Activated naive CD8-positive, alpha-beta T cell treated with anti-CD3 and anti-CD28 coated beads, Interleukin-2, amount 50 U/mL, for 24 hours (primary cell): ENCODE measurements at places on chromosomes 11 and 22.
A peak's percentile ranks its signal among the peaks of the same experiment; 100 is the strongest.

DNA sequence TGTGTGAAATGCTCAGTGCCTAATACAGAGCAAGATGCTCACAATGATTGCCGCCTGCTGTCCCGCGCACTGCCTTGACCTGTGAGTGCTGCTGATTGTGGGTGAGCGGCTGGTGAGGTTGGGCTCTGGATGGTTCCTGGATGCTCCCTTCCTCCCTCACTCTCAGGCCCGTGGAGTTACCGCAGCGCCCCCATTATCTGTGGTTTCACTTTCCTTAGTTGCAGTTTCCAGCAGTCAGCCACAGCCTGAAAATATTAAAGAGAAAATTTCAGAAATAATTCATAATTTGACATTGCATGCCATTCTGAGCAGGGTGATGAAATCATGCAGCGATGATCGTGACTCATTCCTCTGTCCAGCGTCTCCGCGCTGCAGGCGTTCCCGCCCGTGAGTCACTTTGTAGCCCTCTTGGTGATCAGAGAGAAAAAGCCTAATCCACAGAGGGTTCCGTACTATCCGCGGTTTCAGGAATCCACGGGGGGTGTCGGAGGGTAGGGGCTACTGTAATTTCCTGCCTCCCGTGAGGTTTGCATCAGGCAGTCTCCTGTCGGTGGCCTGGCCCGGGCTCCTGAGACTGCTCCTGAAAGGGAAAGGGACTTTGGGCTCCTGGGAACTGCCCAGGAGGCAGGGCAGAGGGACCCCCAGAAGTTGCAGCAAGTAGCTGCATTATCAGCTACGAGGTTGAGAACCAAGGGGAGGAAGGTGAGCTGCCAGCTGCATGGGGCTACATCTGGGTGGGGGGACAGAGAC is 10.6 kb downstream of the RPL3 start:
- DNase-seq, result no peak

GRCh38 chr11:12813371-12814225 is 139.4 kb downstream of the TEAD1 start:
- no peak for DNase-seq

GRCh38 chr11:14902650-14903350 is 10.8 kb upstream of the CYP2R1 start:
- DNase-seq, result no peak

- no peak for DNase-seq
Observed at GRCh38 chr11:27433742-27434141, 38.8 kb downstream of the LGR4 start.

DNA sequence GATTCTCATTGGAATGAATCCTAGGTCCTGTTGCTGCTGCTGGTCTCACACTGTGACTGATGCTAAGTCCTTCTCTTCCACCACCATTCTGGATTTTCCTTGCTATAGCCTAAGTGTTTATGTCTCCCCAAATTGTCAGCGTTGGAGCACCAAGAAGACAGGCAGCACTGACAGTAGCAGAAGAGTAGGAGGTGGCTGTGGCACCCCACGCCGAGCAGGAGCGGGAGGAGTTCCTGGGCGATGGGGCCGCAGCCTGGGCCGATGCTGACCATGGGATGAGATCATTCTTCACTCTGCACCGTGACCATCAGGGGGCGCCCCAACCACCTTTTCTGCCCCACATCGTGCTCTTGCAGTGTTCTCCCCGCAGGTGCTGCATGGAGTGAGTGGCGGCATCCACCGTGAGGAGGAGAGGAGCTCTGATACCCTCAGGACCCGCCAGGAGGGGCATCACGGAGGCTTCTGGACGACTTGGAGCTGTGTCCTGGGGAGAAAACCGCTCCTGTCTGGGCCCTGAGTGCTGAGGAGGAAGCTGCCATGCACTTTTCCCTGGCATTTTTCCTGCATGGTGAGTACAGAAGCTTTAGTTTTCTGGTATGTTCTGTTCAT is 57.0 kb downstream of the LRRC74B start:
- DNase-seq, result peak; percentile 88

GRCh38 chr11:88544656-88545280 is 207.2 kb upstream of the CTSC start:
- no peak for DNase-seq

- DNase-seq, result no peak
Observed at GRCh38 chr11:12886508-12886907, 122.6 kb upstream of the RASSF10 start.

- no peak for DNase-seq
Observed at GRCh38 chr22:35443338-35443737, 43.4 kb downstream of the MCM5 start.

DNA sequence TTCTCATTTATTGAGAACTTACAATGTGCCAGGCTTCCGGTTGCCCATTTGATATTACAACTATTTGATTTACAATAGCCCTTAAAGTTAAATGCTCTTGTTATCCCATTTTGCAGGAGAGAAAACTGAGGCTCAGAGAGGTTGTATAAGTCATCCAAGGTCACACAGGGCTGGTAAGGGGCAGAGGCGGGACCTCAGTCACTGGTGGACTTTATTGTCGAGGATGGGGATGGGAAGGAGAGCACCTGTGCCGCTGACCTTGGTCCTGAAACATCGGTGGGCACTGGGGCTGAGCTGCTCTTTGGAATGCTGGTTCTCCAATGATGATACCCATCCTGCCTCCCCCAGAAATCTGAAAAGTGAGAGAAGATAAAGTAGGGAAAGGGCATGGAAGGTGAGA is 265.4 kb downstream of the MIAT start:
- no peak for DNase-seq

- no peak for DNase-seq
Observed at GRCh38 chr22:44876921-44877320, 124.5 kb downstream of the ARHGAP8 start.

- no peak for DNase-seq
Observed at GRCh38 chr22:29311464-29312217, 3.9 kb downstream of the RASL10A start.

DNA sequence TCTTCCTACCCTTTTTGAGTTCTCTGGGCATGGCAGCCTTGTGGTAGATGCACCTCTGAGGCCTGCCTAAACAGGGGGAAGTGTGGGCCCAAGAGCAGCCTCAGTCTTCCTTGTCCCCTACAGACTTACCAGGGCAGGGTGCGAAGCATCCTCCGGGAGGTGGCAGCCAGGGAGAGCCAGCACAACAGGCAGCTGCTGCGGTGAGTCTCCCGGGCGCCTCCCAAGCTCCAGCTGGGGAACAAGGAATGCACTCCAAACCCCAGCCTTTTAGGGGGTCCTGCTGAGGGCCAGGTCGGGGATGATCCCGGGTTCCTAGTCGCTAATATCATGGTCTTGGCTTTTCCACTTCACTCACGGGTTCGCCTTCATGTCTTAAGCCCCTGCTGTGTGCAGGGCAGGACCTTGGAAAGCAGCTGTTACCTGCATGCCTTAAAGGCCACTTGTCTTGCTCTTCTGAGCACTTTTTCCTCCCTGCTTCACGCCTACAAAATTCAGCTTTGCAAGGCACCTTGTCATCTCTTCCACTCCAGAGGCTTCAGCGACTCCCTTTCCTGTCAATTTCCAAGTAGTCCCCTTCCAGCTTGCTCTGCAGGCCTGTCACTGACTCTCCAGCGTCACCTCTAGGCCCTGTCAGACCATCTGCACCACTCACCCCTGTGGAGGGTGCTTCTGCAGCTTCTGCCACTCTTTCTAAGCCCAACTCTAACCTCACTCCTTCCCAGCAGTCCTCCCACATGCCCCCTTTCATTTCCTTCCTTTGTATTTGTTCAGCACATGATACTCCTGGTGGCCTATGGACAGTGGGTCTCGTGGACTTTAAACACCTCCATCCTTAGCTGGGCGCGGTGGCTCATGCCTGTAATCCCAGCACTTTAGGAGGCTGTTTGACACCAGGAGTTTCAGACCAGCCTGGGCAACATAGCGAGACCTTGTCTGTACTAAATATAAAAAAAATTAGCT is 57.0 kb downstream of the PISD start:
- no peak for DNase-seq

DNA sequence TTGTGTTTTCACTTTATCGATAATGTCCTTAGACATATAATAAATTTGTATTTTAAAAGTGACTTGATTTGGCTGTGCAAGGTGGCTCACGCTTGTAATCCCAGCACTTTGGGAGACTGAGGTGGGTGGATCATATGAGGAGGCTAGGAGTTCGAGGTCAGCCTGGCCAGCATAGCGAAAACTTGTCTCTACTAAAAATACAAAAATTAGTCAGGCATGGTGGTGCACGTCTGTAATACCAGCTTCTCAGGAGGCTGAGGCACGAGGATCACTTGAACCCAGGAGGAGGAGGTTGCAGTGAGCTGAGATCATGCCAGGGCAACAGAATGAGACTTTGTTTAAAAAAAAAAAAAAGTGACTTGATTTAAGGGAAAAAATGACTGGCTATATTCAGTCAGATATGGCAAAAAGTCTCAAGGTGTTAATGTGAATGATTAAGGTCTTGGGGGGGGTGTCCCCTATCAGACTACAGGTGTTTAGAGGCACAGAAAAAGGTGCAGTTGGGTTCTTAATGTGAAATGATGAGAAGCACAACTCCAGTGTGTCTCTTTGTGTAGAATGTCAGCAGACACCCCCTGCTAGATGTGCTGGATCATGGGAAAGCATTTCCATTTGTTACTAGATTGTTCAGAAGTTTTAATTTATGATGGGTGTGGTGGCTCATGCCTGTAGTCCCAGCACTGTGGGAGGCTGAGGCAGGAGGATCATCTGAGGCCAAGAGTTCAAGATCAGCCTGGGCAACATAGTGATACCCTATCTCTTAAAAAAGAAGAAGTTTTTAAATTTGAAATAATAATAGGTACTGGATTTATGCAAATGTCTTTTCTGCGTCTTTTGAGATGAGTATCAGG is 17.0 kb downstream of the NEAT1 start:
- no peak for DNase-seq

DNA sequence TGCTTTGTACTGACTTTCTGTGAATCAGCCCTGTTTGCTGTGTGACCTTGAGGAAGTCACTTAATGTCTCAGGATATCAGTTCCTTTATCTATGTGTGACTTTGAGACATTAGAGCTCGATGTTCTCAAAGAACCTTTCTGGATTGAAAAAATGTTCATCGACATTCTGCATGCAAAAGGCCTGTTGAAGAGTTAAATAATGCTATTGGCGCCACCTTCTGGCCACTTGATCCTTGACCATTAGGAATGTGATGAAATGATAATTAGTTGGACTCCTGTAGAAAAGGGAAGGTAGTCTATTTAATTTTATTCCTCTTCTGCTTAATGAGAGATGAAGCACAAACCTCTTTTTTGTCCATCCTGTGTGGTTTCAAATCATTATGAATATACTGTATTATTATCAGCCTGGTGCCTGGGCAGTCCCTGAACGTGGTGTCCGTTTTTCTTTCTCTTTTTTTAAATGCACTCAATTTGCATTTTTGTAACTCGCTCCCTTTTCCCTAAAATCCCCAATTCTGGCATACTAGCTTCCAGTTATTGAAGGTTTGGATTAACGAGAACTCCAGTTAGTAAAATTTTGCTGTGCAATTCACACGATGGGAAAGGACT is 20.7 kb downstream of the ELF5 start:
- DNase-seq, result peak; percentile 53

DNA sequence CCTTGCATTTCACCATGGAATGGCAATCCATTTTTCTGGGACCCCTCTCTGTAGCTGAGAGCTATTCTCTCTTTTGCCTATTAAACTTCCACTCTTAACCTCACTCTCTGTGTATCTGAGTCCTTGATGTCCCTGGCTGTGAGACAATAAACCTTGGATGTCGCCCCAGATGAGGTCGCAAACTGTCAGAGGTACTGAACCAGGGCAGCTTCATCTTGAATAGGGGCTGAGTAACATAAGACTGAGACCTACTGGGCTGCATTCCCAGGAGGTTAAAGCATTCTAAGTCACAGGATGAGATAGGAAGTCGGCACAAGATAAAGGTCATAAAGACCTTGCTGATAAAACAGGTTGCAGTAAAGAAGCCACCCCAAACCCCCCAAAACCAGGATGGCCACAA is 68.0 kb downstream of the RSF1 start:
- no peak for DNase-seq

DNA sequence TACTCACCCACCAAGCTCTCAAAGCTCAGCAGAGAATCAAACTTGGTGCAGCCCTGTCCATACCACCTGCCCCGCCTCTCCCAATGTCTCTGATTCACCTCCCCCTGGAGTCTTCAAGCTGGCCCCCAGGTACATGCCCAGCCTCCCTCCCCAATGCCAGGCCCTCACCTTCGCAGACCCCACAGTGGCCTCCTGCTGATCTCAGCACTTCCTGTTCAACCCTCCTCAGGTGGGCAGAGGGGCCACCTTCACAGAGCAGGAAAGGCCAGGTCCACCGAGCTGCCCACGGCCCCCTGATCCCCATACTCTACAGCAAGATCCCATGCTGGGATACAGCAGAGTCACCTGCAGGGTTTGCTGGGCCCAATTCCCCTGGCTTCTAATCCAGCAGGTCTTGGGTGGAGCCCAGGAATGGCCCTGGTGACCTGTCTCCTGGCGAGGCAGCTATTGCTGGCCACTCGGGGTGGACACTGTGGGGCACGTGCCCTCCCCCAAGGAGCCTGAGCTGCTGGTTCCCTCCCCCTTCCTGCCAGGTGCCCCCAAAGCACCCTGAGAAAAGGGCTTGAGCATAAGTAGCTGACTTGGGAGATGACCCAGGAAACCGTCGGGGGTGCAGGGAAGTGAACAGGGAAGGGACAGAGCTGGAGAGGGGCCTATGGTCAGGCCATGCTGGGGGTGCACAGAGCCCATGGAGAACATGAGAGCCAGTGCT is 150.7 kb downstream of the BRD1 start:
- no peak for DNase-seq

GRCh38 chr22:43317239-43317638 is 25.9 kb downstream of the SCUBE1 start:
- no peak for DNase-seq
